ENCODE measurements at places on chromosomes 3 and 15. TPM values are rescaled to one million over a fixed set of nuclear protein-coding genes. Genes with fewer than 3 reads are reported as not detected.

DNA sequence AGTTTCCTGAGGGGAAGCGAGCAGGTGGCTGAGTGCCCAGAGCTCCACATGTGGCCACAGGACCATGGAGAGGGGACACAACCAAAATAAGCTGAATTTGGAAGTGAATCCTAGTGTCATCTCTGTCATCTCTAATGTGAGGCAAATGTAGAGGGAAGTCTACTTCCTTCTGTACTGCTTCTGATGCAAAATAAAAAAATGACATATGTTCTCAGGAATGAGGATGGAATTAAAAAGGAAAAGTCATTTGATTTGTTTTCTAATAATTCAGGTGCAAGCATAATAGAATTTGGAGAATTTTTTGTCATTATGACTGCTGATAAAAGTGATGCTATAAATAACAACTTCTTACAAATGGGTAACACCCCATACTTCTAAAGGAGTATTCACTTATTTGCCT, 59.5 kb upstream of the POU1F1 start:
- no peaks in the 10 kb centered on the region for H3K27me3 ChIP-seq
- DNase-seq: no peak
- no peak overlapping the region for H3K4me3 ChIP-seq
- no peak overlapping the region for H3K27ac ChIP-seq

Gene PTX3
- polyA plus RNA-seq: 0.16 TPM

DNA sequence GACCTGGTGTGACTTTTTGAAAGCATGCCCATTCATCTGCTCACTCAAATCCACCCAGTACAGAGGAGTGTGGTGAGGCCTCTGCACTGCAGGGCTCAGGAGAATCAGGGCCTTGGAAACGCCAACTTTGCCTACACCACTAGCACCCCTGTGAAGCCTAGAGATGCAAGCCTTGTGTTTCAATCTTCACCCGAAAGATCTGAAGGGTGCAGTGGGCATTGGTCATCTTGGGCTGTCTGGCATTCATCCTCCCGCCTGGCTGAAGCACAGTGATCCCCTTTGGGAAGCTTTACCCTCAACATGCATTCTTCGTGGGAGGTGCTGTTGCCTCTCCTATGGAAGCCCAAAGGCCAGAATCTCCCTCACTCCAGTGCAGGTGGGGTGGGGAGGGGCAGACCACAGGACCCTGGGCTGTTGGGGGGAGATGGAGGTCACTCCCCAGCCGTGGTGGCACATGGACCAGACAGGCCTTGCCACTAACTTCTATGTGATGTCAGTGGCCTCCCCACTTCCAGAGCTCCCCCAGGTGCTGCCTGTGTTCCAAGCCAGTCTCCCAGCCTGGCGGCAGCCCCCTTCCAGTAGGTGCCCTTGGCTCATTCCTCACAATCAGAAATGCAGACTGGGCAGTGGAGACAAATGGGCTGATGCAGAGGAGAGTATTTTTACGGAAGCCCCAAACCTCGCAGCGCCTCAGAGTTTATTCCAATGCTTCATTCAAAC, 92.5 kb downstream of the ADAMTS17 start:
- H3K4me1 ChIP-seq: no peaks in the 10 kb centered on the region
- no peaks in the 10 kb centered on the region for H3K36me3 ChIP-seq
- no peak overlapping the region for H3K4me3 ChIP-seq
- H3K27me3 ChIP-seq: peaks cover 4% of the 10 kb centered on the region
- no peak for DNase-seq

- no peak for DNase-seq
- no peaks in the 10 kb centered on the region for H3K36me3 ChIP-seq
- peaks cover 16% of the 10 kb centered on the region for H3K4me1 ChIP-seq
- no peak overlapping the region for H3K27ac ChIP-seq
- peaks cover 6% of the 10 kb centered on the region for H3K27me3 ChIP-seq
Measured at GRCh38 chr3:43790060-43790459, 99.3 kb downstream of the ABHD5 start.

GRCh38 chr3:8756671-8757070, 12.7 kb downstream of the OXTR start:
- H3K4me3 ChIP-seq: no peak overlapping the region
- no peaks in the 10 kb centered on the region for H3K27me3 ChIP-seq
- no peak overlapping the region for H3K27ac ChIP-seq
- no peak for DNase-seq
- no peaks in the 10 kb centered on the region for H3K4me1 ChIP-seq

All from keratinocyte (primary cell).